T follicular helper cell (primary cell): ENCODE measurements at places on chromosomes 2 and 18.

DNA sequence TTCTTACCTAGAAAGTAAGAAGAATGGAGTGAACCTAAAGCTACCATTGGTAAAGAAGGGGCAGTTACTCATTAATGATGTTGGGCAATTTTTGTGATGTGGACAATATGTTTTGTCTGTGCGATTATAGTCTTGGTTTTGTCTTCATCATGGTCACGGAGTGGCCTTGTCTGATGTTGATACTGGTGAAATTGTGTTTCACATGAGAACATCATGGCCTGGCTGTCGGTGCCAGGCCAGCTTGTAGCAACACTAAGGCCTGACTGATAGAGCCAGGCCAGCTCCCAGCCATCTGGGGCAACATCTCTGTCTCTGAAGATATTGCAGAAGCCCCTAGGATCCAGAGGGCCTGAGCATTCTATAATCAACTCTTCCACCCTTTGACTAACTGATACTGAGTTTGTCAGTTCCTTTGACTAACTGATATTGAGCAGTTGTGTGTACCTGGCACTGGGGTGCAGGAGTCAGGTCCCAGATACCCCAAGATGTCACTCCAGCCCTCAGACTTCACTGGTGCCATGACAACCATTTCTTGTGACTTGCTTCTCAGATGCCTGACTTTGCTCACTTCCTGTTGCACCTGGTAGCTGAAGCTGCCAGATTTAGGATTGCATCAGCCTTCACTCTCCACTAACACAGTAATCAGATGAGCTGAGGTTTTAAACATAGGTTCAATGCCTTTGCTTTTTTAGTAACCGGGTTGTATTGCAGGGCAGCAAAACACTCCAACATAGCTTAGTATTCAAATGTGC, 62.5 kb downstream of the RPIA start:
- DNase-seq: peak; percentile 4

GRCh38 chr18:23703057-23703986, 14.1 kb downstream of the LAMA3 start:
- DNase-seq: no peak

- DNase-seq: no peak
Observed at GRCh38 chr2:147389218-147389617, 455.6 kb upstream of the ACVR2A start.

DNA sequence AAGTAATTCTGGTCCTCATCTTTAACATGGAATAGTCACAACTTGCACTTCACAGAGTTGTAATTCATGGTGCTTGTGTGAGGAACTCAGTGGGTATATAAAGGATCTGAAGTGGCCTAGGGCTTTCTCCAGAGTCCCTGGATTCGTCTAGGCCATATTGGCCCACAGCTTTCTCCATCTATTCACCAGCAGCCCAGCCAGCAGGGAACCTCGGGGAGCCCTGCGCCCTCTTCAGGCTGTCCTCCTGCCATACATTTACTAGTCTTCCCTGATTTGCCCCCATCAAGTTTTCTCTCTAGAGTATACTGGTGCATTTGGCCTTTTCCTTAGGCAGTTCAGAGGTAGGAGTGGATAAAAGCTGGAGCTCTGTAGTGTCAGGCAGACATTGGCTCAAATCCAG, 278.3 kb downstream of the MYCN start:
- DNase-seq: no peak

DNA sequence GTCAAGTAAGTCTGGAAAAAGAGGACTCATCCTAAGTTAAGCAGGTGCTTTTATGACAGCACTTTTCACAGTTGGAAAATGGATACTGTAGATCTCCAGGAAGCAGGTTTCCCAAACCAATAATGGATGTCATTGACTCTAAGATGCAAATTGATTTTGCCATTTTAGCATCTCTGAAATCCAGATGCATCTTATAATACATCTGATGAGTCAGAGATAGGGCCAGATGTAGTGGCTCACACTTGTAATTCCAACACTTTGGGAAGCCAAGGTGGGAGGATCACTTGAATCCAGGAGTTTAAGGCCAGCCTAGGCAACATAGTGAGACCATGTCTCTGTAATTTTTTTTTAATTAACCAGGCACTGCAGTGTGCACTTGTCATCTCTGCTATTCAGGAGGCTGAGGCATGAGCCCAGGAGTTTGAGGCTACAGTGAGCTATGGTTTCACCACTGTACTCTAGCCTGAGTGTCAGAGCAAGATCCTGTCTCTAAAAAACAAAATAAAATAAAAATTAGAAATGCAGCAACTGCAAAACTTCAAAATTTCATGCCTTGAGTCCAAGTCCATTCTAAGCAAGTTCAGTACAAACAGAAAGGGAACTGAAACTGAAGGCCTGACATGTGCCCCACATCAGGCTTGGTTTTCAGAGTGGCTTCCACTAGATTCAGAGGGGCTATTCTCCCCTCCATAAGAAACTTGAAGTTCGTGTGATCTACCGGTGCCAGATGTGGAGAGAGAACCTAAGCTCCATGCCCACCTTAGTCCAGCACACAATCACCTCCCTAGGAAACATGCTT, 267.8 kb upstream of the NCKAP5 start:
- no peak for DNase-seq

DNA sequence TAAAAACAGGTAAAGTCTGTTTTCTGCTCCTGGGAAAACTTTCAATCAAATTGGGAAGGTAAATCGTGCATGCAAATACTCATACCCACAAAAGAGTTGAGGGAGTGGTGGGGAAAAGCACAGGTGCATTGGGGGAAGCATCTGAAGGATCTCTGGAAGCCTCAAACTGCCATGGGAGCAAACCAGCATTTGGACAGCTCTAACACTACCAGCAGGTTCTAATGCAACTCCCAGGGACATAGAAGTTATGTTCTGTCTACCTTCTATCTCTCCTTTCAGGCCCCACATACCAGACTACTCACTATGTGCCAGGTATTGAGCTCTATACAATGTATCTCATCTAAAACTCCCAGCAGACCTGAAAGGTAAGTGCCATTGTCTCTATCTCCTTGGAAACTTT, 933.7 kb downstream of the NRXN1 start:
- DNase-seq: no peak

- DNase-seq: no peak
Observed at GRCh38 chr2:196249860-196250259, 78.5 kb upstream of the STK17B start.

DNA sequence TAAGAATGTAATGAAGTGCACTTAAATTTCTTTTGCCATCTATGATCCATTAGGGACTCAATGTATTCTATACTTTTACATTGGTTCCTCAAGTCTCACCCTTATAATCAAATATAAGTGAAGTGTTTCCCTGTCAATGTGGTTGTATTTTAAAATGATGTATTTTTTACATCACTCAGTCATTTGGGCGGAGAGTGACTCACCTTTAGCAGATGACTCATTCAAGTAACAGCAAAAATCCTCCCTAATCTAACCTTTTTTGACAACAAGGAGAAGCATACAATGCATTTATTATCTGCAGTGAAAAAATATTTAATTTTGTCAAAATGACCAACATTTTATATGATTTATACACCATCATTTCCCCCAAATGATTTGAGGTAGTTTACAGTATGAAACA, 94.4 kb downstream of the FANCL start:
- no peak for DNase-seq

DNA sequence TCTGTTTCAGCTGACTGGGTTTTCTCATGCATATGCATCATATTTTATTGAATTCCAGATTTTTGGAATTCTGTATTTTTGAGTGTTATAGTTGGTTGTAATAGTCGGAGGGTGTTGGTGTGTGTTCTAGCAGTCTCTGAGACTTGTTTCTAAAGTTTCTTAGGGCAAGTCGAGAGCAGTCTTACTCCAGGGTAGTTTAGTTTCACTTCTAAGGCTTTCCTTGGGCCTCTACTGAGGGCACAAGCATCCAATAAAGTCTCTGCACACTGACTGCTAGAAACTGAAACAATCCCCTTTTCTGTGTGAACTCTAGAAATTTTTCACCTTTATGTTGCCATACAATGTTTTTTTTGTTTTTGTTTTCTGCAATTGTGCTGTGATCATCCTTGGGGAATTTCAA, 663.7 kb upstream of the LRATD1 start:
- DNase-seq: no peak

- no peak for DNase-seq
Observed at GRCh38 chr2:58006952-58007284, 39.7 kb upstream of the VRK2 start.

DNA sequence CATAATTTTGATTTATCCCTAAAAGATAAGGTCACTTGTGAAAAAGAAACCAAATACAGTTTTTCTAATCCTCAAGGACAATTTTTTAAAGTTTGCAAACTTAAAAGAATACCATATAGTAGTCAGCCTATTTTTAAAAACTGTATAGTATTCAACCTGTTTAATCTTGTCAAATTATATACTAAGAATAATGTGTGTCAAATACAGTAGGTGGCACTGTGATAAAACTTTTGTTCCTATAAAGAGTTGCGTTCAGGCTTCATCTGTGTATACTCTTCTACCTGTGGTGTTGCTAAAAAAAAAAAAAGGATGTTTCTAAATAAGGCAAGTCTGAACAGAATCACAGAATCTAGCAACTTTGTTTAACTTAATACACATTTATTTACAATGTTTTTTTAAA, 68.6 kb downstream of the CCDC138 start:
- DNase-seq: no peak

GRCh38 chr2:114800371-114800770, 357.9 kb downstream of the DPP10 start:
- DNase-seq: no peak

GRCh38 chr2:118403658-118404451, 315.6 kb downstream of the INSIG2 start:
- DNase-seq: no peak

DNA sequence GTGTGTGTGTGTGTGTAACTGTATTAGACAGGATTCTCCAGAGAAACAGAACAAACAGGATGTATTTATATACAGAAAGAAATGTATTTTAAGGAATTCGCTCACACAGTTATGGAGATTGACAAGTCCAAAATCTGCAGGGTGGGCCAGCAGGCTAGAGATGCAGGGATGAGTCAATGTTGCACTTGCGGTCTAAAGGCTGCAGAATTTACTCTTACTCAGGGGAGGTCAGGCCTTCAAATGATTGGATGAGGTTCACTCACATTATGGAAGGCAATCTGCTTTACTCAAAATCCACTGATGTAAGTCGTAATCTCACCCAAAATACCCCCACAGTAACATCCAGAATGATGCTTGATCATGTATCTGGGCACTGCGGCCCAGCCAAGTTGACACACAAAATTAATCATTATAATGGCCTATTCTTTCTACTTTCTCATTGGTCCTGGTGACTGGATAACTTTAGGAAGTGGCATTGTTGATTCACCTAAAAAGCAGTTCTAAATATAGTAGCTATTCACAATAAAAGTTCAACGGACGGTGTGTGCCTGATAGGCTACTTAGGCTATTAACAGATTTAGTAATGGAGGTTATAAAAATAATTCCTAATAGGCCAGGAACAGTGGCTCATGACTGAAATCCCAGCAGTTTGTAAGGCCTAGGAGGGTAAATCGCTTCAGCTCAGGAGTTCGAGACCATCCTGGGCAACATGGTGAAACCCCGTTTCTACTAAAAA, 40.6 kb upstream of the ACYP2 start:
- no peak for DNase-seq

DNA sequence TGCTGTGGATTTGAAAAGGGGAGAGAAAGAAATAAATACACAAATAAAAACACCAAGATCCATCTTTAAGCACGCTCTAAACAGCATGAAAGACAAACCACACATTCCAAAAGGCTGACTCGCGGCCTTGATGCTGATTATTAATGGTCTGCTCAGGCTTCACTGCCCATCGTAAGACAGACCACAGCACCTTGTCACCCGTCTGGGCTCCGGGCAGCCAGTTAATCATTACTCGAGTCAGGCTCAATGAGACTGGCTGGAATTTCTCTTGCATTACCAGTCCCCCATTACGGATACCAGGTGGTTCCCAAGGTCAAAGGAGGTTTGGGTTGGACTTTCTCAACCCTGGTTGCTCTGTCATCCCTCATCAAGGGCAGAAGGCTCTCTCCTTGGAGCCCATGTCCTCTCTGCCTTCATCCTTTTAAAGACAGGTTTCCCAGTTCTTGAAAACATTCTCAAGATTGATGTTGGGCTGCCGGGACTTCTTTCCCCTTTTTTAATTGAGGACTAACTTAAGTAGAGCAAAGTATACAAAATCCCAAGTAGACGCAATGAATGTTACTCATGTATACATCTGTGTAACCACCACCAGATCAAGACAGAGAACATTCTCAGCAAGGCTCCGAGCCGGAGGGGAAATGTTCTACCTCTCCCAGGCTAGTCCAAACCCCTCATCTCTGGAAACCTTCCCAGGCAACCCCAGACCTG, 8.1 kb downstream of the SMAD7 start:
- no peak for DNase-seq

- no peak for DNase-seq
Observed at GRCh38 chr18:76620321-76621170, 125.5 kb upstream of the ZNF516 start.

DNA sequence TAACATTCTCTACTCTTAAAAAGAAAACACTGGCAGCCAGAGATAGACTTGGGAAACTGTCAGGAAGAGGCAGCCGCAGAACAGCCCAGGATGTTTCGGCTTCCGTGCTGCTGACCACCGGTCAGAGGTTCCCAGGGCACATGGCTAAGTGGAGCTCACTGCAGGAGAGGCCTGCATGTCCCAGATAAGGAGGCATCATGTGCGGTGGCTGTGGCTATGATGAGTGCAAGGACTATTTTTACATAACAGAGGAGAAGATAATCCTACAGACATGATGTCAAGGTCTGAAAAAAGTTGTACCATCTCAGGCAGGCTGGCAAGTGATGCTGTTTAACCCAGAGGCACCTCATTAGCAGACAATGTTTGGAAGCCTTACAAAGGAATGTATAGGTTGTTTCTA, 252.3 kb downstream of the CYRIA start:
- no peak for DNase-seq

- no peak for DNase-seq
Observed at GRCh38 chr18:52953387-52953786, 613.4 kb downstream of the DCC start.

DNA sequence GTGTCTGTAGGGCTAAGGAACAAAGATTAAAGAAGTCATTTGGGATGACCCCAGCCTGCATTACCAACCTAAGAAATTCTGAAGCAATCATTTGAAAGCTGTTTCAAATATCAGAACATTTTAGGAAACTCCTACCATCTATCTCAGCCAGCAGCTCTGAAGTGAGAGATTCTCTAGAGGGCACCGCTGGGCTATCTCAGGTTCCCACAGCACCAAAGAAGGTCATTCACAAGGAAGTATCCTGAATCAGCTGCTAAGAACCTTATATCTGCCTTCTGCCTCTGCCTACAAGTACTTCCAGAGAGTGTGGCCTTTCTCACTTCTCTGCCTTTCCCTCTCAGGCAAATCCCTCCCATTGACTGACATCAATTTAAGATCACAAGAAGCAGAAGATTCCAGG, 13.4 kb upstream of the EVA1A start:
- no peak for DNase-seq

GRCh38 chr18:9928646-9929259, 14.9 kb downstream of the VAPA start:
- no peak for DNase-seq

DNA sequence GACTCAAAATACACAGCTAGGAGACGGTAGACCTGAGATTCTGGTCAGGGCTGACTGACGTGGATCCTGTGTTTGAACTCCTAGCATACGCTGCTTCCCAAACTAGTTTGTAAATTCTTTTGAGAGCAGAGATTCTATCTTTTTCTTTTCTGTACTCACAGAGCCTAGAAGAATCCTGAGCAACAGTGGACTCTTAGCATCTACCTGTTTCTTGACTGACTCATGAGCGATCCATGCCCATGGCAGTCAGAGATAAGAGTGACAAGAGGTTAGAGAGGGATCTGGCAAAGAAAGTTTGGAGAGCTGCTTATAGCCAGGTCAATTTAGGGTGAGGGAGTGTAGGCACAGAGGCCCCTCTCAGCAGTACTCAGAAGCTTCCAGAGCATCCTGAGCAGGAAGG, 41.1 kb upstream of the PPP1CB start:
- no peak for DNase-seq
